ENCODE measurements at places on chromosomes 12 and 14. TPM values are rescaled to one million over a fixed set of nuclear protein-coding genes. Genes with fewer than 3 reads are reported as not detected.

DNA sequence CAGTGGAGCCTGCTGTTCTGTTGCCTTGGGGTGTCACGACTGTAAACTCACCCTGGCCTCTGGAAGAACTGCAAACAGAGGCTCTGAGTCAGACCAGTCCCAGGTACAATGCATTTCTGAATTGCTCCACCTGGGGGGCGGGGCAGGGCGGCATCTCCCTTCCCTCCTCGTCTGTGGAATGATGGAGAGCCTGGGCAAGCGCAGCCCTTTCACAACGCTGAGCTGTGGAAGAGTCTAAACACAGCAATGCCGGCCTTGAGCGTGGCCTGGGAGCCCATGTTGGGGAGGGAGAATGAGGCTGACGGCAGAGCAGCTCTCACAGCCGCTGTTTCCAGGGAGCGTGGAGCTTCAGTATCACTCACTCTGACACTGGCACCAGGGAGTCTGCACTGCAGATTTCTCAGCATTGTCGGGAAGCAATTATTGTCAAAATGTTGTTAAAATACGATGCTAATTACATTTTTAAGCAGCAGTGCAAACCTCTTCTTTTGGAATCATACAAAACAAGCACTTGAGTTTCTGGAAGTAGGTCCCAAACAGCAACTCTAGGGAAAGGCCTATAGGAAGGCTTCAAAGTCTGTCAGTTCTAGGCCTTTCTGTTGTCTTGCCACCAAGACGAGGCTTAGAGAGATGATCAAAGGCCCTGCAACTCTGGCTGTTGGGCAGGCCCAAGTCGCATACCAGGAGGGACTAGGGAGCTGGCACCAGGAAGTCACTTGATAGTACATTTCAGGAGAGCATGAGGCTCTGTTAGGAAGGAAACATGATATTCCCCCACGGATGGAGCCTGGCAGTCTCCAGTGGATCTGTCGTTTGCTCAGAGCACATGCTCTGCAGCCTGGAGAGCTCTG lies 244.0 kb upstream of the FKBP4 start:
- DNase-seq = no peak

DNA sequence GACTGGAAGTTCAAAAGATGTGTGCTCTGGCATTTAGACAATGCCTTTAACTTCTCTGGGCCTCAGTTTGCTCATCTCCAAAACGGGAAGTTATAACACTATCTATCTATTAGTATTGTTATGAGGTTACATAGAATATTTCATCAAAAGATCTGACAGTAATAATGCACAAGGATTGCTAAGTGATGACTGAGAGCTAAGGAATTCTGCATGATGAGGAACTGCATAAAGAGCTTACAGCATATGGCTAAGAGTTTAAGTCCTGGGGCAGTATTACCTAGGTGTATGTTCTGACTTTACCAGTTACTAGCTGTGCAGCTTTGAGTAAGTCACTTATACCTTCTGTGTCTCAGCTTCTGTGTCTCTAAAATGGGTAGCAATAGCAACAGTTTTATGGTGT lies 160.1 kb upstream of the TMPO start:
- DNase-seq = no peak

DNA sequence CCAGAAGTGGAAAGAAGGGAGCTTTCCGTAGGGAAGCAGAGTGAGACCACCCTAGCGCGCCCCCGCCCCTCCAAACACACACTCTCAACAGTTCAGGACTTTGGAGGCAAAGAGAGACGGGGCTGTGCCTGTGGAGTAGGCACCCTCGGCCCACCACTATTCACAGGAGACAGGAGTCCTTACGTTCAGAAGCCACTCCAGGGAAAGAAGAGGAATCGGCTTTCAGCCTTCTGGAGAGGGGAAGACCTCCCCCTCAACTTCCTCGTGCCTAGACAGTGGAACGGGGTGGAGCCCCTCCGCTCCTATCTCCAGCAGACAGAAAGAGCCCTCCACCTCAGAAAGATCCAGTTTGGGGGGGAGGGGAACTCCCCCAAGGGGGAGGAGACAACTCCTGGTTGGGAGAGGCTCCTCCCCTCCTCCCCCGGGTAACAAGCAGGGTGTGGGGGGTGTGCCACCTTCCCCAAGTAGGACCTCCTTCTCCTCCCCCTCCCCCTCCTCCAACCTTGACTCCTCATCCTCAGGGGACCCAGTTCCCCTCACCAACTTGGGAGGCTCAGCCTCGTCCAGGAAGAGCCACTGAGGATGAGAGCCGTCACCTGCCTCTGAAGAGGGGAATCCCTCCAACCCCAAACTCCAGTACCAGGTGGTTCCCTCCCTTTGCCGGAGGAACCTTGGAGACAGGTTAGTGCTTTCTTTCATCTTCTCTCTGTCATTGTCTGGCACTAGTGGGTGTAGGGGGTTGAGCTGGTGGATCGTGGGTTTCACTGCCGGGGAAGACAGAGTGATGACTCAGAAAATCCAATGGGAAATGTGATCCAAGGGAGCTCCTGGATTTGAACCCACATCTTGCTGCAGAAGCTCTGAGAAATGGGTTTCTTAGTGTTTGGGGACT lies 883 bp downstream of the FOXJ2 start:
- no peak for DNase-seq

- DNase-seq = no peak
Observed at GRCh38 chr14:103890821-103891666, 37.2 kb upstream of the TDRD9 start.

DNA sequence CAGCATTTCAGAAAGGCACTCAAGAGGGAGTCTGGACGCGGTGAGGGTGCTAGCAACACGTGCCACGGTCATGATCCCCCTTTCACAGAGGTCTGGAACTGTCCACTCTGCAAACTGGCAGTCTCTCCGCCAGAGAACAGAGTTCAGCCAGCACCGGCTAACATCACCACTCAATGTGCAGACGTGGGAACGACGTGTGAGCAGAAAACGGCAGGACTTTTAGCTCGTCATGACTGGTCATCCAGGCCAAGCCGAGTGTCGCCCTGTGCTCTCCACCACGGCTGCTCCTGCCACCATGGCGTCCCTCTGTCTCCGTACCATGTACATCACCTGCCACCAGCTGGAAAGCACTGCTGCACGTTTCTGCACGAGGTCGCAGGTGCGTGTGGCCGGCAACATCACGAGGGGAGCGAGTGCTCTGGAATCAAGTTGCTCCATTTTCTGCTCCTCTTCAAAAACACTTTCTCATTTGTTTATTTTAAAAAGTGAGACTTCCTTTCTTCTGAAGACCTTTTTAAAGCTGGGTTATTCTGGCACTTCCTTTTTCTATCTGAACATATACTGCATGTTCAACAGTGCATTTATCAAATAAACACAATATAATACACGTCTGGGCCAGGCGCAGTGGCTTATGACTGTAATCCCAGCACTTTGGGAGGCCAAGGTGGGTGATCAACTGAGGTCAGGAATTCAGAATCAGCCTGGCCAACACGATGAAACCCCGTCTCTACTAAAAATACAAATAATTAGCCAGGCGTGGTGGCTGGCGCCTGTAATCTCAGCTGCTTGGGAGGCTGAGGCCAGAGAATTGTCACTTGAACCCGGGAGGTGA lies 28.0 kb downstream of the SLC15A4 start:
- no peak for DNase-seq

The TEX22 gene
- total RNA-seq = 0.57 TPM
